ENCODE measurements at places on chromosomes 3 and 15.

GRCh38 chr3:197372047-197372661 is 73.7 kb upstream of the DLG1 start:
- DNase-seq: peak; percentile 96

DNA sequence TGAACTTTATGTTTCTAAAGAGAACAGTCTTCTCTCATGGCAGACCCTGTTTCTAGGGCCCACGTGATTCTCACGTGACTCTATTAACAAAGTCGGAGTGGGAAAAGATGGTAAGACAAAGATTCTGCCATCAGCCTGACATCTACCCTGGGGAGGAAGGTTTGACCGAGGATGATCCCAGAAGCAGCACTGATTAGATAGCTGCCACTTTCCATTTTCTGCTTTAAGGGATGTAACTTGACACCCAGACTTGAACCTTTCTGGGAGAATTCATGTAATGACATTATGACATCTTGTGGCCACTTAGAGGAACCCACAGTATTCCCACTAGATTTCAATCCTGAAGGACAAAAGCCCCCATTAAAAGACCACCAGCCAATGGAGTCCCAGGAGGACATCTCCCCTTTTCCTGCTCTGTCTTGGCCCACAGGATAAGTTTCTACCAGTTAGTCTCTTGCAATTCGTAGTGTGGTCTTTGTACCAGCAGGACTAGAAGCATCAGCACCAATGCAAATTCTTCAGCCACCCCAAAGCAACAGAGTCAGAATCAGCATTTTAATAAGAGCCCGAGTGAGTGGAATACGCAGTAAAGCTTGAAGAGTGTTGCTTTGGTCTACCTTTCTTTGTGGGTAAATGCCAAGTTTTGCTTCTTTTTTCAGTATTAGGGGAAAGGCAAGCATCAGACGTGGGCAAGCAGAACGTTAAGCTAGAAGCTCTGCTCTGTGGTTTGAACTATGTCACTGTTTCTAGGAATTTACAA is 480.5 kb upstream of the PROK2 start:
- DNase-seq: no peak

DNA sequence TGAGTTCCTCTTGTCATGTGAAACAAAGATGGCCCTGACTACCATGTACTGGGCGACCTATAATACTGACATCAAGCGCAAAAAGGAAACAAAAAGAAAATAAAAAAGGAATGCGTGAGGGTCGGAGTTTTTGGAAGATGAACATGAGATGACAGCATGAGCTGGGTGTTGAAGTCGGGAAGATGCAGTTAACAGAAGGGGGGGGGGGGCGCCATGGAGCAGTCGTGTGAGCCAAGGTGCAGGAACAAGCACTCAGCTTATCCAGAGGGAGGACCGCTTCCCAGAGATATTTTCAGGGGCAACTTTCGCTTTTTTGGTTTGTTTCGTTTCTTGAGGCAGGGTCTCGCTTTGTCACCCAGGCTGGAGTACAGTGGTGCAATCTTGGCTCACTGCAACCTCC is 110.2 kb downstream of the RORA start:
- DNase-seq: no peak

DNA sequence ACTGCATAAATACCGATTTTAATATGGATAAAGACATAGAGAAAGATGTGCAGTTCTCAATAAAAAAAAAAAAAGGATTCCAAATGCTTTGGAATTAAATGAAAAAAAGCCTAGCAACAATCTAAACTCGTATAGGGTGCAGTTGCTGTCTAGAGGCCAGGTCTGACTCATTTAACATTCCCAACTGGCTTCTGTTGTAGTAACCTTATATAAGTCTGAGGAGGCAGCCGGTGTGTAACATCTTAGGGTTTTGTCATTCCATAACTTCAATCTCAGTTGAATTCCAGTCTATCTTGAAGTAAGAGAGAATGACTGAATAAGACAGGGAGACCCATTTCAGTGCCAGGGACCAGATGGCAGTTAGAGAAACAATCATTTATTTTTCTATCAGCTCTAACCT is 6.5 kb downstream of the PDCD10 start:
- DNase-seq: no peak

DNA sequence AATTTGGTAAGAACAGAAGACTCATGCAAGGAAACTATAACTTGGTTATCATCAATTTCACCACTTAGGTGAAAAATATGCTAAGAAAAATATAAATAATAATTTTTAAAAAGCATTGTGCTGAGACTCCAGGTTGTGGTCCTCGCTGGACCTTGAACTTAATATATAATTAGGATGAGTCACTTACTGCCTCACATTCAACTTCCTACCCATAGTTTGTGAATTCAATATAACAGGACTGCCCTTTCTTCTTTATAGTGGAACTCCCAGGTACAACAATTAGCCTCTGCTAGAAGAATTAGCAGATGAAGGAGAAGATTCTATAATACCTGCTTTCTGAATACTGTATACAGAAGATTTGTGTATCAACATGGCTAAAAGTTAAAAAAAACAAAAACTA is 149.1 kb upstream of the SPRED1 start:
- no peak for DNase-seq

DNA sequence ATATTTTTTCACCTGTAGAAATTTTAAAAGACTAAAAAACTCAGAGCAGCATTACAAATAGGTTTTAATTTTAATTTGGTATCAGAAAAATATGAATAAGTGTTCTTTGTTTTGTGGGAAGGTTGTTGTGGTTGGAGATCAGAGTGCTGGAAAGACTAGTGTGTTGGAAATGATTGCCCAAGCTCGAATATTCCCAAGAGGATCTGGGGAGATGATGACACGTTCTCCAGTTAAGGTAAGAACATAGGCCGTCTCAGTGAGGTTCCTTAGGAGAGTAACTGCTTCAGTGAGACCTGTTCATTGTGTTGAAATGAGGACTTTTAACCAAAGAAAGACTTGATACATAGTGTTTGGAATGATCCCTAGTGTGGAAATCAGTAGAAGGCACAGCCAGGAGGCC is 44.8 kb downstream of the OPA1 start:
- no peak for DNase-seq

DNA sequence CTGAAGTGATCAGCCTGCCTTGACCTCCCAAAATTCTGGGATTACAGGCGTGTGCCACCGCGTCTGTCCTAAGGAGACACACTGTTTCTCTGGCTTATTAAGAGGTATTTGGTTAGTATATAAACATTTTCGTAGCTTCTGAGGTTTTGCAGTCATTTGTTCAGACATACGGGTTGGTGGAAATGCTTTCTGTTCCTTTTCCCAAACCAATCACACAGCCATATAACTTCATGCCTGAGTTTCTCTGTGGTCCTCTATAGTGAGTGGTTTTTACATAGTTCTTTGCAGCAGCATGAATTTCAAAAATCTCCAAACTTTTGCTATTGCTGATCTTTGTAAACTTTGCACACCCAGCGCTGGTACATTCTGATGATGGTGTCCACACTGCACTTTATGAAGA is 100.5 kb downstream of the AKAP13 start:
- no peak for DNase-seq

DNA sequence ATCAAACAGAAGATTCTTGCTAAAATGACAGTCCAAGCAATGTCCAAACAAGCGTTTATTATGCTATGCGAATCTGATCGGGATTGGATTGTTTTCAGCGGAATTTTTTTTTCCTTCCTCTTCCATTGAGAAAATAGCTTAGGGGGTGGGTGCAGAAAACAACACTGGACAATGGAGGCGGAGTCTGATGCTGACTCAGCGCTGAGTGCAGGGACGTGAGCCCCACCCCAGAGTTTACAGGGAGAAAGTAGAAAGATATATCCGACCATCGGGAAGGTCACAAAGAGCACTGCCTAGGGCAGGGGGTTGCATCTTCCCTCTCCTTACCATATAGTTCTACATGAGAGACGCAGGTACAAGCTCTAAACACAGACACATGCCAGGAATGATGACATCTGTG is 117.0 kb downstream of the FOXP1 start:
- DNase-seq: peak; percentile 60

DNA sequence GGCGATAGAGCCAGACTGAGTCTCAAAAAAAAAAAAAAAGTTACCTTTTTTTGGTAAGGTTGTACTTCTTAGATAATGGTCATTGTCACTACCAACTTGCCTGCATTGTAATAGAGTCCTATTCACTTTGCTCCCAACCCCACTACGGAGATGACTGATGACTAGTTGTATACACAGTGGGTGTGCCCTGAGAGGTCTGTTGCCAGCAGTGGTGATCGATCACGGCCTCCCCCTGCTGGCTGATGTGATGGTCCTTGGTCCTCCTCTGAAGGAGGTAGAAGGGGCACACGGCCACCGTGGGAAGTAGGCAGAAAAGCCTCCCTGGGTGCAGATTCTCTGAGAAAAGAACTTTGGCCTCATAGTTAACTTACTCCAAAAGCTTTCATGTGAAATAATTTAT is 10.7 kb downstream of the GCNT3 start:
- peak; percentile 81 for DNase-seq

DNA sequence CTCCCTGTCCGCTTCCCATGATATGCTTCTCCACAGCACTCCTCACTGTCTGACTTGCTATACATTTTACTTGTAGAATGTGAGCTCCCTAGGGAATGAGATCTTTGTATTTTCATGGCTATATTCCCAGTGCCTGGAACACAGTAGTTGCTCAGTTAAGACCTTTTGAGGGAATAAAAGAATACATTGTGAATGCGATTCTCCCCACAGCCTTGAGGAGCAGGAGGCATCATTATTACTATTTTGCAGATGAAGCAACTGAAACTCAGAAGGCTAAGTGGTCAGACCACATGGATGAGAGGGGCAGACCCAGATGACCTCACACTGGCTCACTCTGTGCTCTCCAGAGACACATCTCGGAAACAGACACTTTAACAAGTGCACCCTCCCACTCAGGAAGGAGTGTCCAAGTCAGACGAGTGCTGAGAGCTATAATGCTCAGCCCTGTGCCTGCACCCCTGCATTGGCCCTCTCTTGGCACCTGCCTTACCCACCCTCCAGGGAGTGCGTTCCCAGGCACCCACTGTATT is 46.8 kb downstream of the SST start:
- DNase-seq: no peak

DNA sequence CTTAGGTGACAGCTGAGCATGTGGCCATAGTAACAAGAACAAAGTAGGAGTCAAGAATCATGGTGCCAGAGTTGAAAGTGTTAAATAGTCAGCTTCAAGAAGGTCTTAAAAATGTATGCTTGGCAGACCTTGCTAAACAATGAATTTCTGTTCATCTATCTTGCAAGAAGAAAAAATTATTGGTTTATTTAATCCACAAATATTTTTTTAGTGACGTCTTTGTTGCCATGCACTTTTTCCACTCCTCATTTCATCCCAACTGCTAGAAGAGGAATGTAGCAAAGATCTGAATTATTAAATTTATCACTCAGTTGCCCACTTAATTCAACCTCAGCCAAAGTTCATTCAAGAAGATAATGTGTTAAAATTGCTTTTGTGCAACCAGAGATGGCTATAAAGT is 3.2 kb upstream of the SLC4A7 start:
- DNase-seq: no peak

DNA sequence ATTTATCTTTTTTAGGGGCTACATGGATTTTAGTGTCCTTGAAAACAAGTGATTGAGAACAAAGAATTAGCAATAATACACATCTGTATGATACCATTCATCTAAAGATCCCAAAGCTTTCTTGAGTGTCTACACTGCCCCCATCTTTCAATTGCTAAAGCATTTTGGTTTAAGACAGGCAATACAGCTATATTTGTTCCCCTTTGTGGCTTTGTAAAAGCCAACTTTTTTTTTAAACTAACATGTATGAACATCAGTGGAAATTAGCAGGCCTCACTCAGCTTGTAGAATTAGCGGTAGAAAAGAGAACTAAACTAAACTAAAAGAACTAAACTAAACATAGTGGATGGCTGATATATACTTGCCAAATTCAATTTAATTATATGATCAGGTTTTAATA is 449.6 kb downstream of the MECOM start:
- DNase-seq: no peak

DNA sequence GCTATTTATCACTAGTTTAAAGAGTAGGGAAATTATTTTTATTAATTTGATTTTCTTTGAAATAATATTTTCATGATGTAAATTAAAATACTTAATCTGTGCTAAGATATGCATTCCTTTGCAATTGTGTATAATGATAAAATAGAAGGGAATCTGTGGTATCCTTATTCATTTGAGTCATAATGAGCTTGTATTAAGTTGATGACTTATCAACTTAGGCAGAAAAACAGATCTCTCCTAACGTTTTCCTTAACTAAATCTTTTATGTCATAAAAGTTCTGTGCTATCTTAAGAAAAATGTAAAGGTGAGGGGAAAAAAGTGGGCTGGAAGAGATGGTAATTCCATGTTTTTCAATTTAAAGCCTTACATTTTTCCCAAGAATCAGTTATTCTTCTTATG is 1.9 kb downstream of the FGF7 start:
- DNase-seq: no peak

DNA sequence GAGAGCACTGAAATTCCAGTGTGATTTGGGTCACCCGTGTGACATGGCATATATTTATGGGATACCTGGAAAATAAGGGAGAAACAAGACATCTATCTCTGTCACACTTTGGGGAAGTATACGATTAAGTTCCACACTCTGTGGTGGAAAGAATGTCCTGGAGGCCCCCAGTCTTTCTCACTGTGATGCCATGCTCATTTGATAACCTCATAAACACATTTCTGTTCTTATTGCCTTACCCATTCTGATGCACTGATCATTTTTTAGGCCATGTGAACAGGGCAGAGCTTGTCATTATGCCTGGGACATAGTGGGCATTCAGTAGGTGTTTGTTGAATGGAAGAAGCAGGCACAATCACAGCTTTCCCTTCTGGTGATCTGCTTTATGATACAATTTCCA is 349.4 kb upstream of the TPRG1 start:
- DNase-seq: no peak

GRCh38 chr3:37957539-37957936 is 33.0 kb upstream of the VILL start:
- no peak for DNase-seq

DNA sequence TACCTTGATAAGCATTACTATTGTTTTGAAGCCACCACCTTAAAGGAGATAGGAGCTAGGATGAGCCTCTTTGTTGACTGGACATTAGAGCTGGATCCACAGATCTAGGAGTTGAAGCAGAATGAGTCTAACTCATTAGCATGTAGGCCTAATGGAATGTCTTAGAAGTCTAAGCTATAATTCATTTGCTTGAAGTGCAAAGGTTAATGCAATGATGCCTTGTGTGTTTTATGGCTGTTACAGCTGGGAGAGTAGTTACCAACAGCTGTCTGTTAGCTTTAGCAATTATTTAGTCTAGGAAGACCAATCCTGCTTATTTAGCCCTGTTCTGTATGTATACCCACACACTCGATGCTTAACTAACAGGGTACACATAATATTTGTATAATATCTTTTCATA is 419.3 kb downstream of the TUSC7 start:
- no peak for DNase-seq

Measured in islet precursor cell (in vitro differentiated cells).